ENCODE measurements at places on chromosomes 5 and 9.

GRCh38 chr5:131148835-131149234 is 16.2 kb downstream of the HINT1 start:
- DNase-seq = no peak

DNA sequence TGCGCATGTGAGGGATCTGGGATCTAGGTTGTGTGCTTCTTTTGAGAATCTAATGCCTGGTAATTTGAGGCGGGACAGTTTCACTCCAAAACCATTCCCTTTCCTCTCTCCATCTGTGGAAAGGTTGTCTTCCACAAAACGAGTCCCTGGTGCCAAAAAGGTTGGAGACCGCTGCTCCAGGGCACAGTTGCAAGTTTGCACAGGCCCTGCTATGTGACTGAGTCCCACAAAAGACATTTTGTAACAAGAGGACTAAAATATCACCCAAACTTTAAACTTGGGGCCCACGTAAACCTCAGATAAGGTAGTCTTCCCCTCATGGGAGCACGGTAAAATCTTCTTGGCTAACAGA is 5.8 kb upstream of the ZNF367 start:
- no peak for DNase-seq

GRCh38 chr5:23332650-23333251 is 174.7 kb upstream of the PRDM9 start:
- DNase-seq = no peak

DNA sequence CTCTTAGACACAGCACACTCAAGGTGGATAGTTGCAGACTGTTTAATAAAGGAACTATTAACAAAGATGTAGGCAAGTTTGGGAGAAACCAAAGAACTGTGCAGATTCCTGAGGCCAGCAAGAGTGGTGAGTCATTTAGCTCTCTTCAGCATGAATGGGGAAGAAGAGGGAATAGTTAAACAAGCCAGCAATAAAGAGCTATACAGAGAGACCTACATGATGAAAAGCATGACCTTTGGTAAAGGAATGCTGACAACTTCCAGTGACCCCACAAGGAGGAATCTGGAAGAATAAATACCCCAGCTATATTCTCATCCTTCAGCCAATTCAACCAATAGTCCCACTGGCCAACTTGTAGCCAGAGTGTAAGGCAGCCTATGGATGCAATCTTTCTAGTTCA is 706.0 kb upstream of the GRAMD2B start:
- no peak for DNase-seq

GRCh38 chr5:118956727-118957126 is 31.6 kb downstream of the DTWD2 start:
- DNase-seq = no peak

DNA sequence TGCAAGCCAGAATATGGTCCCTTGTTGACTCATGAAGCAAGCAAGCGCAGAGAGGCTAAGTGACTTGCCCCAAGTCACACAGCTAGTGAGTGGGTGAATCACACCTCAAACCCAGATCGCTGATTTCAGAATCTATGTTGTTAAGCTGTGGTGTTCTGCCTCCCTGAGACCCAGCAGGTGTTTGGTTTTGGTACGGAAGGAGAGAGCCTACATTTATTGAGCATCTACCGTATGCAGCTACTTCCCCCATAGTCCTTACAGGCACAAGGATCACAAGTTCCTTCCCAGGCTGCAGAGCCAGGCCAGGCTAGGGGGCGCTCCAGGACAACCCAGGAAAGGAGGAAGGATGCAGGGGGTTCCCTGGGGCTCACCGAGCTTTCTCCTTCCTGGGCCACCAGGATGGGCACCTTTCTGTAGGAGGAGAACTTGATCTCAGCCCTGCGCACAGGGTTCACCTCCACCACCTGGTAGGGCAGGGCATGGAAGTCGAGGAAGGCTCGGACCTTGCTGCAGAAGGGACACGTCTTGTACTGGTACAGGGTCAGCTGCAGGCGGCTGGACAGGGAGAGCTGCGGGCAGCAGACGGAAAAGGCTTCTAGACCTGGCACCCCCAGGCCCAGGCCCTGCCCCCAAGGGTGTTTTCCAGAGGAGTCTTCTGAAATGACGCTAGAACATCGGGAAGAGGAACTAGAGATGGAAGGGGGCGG is 2.5 kb downstream of the PTGES2 start:
- peak; percentile 77 for DNase-seq

GRCh38 chr5:19314840-19315239 is 673.2 kb downstream of the CDH18 start:
- DNase-seq = no peak

DNA sequence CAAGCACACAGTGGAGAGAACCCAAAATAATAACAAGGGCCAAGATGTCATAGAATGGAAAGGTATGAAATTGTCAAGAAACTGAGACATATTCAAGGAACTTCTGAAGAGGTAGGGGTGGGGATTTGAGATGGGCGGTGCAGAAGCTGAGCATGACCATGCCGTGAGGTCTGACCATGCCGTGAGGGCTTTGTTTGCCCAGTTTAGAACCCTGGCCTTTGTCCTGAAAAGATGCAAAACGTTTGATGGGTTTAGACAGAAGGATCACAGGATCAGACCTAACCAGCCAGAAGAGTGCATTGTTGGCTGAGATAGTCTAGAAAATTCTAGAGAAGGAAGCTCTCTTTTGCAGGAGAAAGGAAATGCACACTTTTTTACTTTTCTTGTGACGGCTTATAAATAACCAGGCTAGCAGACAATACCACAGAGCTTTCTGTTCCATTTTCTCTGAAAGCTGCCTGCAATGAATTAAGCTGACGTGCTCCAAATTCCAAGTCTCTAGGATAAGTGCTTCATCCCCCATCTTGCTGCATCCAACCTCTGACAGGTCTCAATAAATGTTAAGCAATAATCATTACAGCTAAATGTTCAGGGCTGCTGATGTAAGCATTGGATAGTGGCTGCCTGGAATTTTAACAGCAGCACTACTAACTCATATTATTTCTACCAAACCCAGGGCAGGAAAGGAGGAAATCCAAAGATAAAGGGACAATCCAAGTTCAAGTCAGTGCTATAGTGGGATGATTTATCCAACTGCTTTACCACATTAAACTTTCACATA is 110.9 kb upstream of the IL6ST start:
- DNase-seq = no peak

- peak; percentile 63 for DNase-seq
Observed at GRCh38 chr9:81522716-81523551, 166.4 kb downstream of the TLE1 start.

- DNase-seq = no peak
Observed at GRCh38 chr9:38621434-38622287, 1.3 kb upstream of the ANKRD18A start.

- no peak for DNase-seq
Observed at GRCh38 chr9:90943341-90943740, 141.7 kb downstream of the SYK start.

GRCh38 chr5:77015938-77016569 is 14.2 kb upstream of the AGGF1 start:
- peak; percentile 77 for DNase-seq

- DNase-seq = no peak
Observed at GRCh38 chr9:5361326-5362010, 21.8 kb upstream of the RLN1 start.

DNA sequence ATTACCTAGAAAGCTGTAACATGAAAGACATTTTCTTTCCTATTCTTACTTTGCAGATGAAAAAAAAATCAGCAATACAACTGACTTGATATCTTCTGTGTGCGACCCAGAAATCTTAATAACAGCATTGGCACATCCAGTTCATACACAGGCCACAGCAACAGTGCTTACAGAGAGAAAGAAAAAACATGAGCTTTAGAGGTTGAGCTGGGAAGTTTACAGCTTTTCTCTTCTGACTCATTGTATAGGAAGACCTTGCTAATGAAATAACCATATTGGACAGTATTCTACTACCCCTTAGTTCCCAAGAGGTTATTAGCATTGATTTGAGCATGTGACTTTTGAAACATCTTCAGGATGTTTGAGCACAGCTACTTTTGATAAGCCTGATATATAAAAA is 1033.4 kb upstream of the DMAC1 start:
- DNase-seq = no peak

DNA sequence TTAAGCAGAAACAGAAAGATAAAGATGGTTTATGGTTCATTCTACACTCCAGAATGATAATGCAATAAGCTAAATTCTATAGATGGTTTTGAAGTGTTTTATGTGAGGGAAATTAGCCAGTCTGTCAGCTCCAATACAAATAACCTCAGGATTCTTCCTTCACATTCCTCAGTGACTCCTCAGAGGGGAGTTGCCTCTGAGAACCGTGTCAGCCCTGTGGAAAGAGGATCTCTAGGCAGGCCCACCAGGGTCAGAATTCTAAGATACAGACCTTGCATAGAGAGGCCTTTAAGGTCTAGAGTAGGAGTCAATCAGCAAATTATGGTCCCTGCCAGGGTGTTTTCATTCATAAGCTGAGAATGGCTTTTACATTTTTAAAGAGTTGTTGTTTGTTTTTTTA is 26.6 kb downstream of the RUSC2 start:
- DNase-seq = no peak

DNA sequence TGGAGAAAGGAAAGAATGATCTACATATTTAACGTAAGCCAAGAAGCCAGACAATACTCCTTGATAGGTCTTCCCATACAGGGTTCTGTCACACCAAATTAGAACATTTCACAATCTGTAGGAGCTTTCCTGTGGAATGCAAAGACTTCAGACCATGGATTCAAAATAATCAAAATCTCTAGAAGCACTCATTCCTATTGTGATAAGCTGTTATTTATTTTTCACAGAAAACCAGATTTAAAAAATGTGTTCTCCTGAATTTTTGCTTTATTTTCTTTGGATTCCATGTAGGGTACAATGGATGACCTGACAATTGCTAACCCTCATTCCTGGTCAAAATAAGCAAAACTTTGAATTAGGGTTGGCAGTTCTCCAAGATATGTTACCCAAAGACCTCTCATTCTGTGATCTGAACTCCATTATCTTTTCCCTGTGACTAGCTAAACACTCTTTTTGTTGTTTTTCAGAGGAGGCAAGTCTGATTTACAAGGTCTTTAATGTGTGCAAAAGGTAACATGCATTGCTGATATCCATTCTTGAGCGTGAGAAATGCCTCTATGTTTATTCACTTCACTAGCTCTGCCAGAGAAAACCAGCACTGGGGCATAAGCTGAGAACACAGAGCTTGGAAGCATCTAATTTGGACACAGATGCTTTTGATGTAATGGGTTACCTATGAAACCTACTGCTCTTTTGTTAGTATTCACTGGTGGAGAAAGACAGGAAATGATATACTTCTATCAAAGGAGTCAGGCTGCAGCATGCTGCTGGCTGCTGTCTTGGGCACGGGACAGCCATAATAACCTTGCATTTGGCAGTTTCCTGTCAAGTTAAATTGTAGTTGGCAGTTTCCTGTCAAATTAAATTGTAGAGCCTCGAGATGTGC is 31.4 kb downstream of the ACTBL2 start:
- no peak for DNase-seq

GRCh38 chr5:110441035-110441434 is 285.4 kb downstream of the TMEM232 start:
- no peak for DNase-seq

DNA sequence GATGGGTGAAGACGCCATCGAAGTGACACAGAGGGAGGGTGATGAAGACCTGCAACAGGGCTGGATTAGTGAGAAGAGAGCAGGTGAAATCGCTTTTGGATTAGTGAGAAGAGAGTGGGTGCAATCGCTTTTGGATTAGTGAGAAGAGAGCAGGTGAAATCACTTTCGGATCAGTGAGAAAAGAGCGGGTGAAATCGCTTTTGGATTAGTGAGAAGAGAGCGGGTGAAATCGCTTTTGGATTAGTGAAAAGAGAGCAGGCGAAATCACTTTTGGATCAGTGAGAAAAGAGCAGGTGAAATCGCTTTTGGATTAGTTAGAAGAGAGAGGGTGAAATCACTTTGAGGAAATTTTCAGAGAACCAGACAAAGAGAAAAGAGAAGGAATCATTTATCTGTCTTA is 67.2 kb upstream of the TRIO start:
- DNase-seq = no peak

DNA sequence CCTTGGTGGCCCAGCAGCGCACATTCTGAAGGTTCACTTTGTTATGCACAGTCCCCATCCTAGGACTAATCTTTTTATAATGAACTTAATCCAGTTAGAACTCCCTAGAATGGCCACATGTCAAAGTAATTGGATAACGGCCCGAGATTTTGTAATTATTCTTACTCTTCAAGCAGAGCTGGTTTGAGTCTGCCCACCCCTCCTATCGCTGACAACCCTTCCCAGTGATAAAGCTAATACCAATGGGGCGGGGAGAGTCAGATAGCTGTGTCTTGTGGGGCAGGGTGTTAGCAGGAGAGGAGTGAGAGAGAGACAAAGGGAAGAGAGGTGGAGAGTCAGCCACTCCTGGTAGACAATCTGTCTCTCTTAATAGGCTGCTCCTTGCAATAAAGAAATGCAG is 356.9 kb downstream of the SLIT3 start:
- DNase-seq = no peak

GRCh38 chr5:144076521-144077083 is 93.9 kb downstream of the YIPF5 start:
- no peak for DNase-seq

GRCh38 chr9:87118594-87118993 is 171.3 kb upstream of the GAS1 start:
- no peak for DNase-seq

GRCh38 chr5:126482591-126482990 is 59.4 kb downstream of the GRAMD2B start:
- DNase-seq = no peak

DNA sequence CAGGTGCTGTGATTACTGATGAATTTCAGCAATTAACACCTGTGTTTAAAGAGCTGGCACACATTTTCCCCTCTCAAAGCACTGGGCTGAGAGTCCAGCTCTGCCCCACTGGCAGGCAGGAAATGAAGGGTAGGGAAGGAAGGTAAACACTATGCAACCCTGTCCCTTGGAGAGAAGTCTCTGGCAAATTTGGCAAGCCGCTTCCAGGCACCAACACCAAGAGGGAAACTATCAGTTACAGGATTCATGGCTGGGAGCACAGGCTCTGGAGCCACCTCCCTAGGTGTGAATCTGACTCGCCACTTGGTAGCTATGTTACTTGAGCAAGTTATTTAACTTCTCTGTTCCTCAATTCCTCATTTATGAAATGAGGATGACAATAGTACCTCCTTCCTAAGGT is 3.3 kb downstream of the ANKS6 start:
- no peak for DNase-seq

GRCh38 chr5:10306114-10306513 is 1.6 kb downstream of the CMBL start:
- DNase-seq = no peak

- no peak for DNase-seq
Observed at GRCh38 chr5:91787718-91788117, 404.6 kb upstream of the ARRDC3 start.

GRCh38 chr5:14310901-14311300 is 167.8 kb downstream of the TRIO start:
- no peak for DNase-seq
